Inflammatory macrophage treated with lipopolysaccharide for 4 hours (primary cell): ENCODE measurements at places on chromosomes 7 and 10.
A peak's percentile ranks its signal among the peaks of the same experiment; 100 is the strongest.

DNA sequence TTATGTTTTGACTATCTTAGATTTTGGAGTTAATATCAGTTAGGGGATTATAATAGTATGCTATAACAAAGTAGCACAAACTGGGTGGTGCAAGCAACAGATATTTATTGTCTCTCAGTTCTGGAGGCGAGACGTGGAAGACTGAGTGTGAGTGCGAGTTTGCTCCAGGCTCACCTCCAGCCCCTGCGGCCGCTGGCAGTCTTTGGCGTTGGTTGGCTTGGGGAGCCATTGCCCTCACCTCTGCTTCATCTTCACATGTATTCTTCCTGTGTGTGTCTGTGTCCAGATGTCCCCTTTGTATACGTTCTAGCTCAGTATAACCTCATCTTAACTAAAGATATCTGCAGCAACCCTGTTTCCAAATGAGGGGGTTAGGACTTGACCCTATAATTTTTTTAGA is 343.9 kb upstream of the COBL start:
- no peak for DNase-seq

- DNase-seq, result no peak
These were observed 8.0 kb downstream of the TSPAN15 start for GRCh38 chr10:69459101-69459790.

DNA sequence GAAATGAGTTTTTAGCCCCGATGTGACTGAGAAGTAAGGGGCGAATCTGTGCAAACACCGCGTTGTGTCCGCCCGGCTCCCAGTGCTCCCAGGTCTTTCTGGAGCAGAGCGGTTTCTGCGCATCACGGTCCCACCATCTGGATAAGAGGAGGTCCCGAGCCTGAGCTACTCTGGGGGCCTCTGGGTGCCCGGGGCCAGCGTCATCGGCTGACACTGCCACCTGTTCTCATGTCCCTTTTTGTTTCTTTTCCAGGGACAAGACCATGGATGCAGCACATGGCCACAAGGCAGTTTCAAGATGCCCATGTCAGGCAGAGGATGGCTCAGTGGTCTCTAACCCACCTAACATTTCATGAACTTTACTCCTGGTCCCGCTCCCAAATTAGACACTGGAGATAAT is 24.9 kb downstream of the KLF6 start:
- no peak for DNase-seq

GRCh38 chr10:93566435-93567276 is at the start of gene FFAR4:
Gene FFAR4, plus strand, starts transcription at chr10:93566665. Its CDS starts 56 bp downstream, at chr10:93566721.
- peak; percentile 55 for DNase-seq

- no peak for DNase-seq
These were observed 20.6 kb downstream of the ZNF777 start for GRCh38 chr7:149440222-149440621.

- no peak for DNase-seq
These were observed 8.8 kb downstream of the TRIM8 start for GRCh38 chr10:102653060-102653459.

DNA sequence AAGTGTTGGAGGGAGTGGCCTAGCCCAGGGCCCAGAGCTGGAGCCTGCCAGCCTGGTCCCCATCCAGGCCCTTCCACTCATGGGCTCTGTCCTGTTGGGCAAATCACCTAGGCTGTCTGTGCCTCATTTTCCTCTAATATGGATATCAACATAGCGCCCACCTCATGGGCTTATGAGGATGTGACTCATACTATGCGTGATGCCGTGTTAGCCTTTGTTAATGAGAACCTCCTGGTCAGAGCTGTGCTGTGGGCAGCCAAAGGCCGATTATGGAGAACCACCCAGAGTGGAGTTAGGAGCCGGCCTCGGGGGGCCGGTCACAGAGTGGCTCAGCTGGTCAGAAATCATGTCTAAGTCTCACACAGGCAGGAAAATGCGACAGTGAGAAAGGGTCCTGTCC is 306.4 kb downstream of the PAXIP1 start:
- DNase-seq, result no peak

GRCh38 chr10:75466001-75466400 is 34.6 kb downstream of the LRMDA start:
- DNase-seq, result no peak

- DNase-seq, result peak; percentile 87
These were observed 49.0 kb upstream of the ARHGAP12 start for GRCh38 chr10:31977440-31978155.

GRCh38 chr10:71873582-71874211 is 22.6 kb upstream of the PSAP start:
- peak; percentile 66 for DNase-seq

GRCh38 chr10:45592432-45592831 is 80.1 kb downstream of the ZFAND4 start:
- peak; percentile 3 for DNase-seq

GRCh38 chr7:105141068-105141467 is 127.1 kb downstream of the KMT2E start:
- no peak for DNase-seq

DNA sequence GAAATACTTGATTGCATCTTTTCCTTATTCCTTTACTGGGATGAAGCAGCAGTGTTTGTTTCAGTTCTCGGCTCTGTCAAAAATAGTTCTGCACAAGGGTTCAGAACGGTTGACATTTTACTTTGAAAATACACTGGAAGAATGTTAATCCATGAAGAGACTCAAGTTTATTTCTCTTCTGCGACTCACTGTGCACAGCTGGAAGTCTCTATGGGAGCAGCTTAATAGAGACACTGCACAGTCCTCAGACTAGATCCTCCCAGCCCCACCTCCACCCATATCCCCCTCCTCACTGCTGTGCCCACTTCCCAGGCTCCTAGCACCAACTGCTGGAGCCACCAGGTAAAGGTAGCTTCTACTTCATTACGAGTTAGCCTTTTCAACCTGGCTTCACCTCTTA is 517.8 kb downstream of the GRID1 start:
- no peak for DNase-seq

DNA sequence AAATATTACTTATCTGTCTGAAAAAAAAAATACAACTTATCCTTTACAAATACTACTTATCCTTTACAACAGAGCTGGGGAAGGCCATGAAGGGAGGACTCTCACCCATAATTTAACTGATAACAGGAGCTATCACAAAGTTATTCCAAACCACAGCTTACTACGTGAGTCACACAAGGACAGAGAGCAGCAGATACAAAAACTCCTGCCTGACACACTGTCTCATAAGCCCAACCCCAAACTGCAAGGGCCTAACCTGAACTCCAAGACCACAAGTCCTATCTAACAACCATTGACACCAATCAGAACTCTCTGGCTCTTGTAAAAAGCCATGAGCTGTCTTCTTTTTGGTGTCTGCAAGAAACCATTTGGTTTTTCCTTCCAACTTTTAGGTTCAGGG is 28.5 kb upstream of the CXCL12 start:
- no peak for DNase-seq

GRCh38 chr7:71286924-71287323 is 155.0 kb downstream of the GALNT17 start:
- DNase-seq, result no peak

GRCh38 chr10:110618230-110618610 is 25.9 kb upstream of the RBM20 start:
- DNase-seq, result peak; percentile 74

- DNase-seq, result peak; percentile 79
These were observed 14.4 kb downstream of the CCDC6 start for GRCh38 chr10:59891936-59892335.

DNA sequence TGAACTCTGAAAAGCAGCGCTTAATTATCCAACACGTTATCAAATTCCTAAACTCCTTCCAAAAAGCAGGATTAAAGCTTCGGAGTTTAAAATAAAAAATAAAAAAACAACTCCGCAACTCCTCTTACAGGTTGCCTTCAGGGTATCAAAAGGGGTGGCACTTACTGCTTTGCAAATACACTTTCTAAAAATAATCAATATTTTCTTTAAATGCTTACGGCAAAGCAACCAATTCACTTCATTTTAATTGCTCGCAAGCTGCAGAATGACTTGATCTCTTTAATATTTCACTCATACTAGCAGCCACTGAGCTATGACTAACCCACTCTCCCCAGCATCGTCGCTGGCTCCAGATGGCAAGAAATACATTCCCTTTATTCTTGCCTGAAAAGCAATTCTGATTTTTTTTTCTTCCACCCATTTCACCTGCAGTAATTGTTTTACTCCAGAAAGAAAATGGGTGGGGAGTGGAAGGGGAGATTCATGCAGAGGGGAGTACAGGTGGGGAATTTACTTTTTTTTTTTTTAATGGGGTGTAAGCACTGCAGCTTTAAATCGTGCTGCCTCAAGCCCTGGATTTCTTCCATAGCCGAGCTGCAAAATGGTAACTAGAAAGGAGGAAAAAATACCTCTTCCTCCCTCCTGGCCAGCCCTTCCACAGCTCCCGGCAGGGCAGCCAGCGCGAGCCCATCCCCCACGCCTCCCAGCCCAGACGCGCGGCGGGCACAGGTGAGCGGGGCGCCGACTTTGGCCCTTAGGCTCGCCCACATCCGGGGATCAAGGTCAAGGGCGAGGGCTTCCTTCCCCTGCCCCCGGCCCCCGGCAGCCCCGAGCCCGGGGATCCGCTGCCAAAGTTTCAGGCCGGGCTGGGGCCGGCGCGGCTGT is 54.2 kb upstream of the FHIP2A start:
- no peak for DNase-seq

- no peak for DNase-seq
These were observed 879.5 kb downstream of the SORCS1 start for GRCh38 chr10:106284802-106285587.

GRCh38 chr10:66026321-66026720 is 899.5 kb upstream of the LRRTM3 start:
- DNase-seq, result no peak

GRCh38 chr7:78073609-78074382 is 275.2 kb downstream of the PHTF2 start:
- DNase-seq, result no peak

DNA sequence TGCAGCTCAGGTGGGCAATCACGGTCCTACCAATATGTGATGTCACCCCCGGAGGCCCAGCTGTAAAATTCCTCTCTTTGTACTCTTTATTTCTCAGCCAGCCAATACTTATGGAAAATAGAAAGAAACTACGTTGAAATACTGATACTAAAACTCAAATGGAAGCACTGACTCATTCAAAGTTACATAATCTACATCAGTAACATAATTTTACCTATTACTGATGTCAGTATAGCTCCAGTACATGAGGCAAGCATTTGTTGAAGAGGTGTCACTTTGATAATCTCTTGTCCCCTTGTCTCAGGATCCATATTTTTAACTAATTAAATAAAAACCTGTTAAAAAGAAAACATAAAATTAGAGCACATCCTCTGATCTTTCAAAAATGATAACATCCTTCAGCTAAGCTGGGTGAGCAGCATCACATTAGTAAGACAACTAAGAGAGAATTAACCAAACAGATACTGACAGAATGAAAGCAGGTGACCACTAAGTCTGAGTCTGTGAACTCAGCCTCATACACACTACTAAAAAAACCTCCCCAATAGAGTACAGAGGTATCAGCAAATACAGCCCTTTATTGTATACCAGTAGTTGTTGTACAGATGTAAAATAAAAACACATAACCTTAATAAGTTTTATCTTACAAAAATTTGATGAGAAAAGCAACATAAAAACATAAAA is 17.6 kb downstream of the SLC25A40 start:
- DNase-seq, result peak; percentile 61

- DNase-seq, result no peak
These were observed at the start of gene COL1A2 for GRCh38 chr7:94394437-94395140. Gene COL1A2, plus strand, starts transcription at chr7:94394895. Its CDS starts 137 bp downstream, at chr7:94395032.

DNA sequence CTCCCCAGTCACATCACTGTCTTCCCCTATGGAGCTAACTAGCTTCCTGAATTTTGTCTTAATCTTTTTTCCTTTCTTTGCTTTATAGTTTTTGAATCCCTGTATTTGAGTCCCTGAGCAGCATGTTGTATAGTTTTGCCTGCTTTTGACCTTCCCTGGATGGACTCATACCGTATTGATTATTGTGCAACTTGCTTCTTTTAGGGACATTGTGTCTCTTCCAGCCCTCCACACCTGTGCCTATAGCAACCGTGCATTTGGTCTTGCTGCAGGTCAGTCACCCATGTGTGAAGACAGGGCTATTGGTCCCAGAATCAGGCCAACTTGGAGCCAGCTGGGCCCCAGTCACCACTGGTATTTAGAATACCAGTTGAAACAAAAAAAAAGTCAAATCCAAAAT is 158.9 kb upstream of the ADCY1 start:
- DNase-seq, result no peak

DNA sequence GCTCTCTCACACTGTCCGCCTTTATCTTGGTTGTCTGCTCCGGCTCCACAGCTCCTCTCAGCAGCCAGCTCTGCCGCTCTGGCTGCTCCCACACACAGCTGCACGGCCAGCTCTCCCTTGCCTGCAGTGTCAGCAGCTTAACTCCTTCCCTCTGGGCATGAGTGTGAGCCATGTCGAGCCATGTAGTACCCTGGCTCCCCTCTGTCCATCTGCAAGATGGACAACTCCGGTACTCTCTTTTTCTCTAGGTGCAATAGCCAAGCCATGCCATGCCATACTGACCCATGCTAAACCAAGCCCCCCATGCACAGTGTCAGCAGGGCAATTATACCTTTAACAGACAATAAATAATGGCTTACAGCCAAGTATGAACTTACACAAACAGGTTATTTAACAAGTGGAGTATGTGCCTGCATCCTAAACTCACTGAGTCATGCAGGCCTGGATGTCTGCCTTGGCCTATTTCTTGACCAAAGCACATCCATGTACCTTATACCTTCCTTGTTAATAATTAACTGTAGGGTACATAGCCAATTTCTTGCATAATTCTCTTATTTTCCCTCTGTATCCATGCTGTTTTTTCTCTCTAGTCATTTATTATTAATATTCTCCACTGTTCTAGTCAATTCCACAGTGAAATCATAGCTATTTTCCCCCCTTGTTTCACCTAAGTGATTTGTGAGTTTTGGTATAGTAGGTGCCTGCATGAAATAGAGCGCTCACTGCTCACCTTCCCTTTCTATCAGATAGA is 170.9 kb downstream of the CDK14 start:
- no peak for DNase-seq

- no peak for DNase-seq
These were observed 210.2 kb upstream of the CTBP2 start for GRCh38 chr10:125370578-125370977.

DNA sequence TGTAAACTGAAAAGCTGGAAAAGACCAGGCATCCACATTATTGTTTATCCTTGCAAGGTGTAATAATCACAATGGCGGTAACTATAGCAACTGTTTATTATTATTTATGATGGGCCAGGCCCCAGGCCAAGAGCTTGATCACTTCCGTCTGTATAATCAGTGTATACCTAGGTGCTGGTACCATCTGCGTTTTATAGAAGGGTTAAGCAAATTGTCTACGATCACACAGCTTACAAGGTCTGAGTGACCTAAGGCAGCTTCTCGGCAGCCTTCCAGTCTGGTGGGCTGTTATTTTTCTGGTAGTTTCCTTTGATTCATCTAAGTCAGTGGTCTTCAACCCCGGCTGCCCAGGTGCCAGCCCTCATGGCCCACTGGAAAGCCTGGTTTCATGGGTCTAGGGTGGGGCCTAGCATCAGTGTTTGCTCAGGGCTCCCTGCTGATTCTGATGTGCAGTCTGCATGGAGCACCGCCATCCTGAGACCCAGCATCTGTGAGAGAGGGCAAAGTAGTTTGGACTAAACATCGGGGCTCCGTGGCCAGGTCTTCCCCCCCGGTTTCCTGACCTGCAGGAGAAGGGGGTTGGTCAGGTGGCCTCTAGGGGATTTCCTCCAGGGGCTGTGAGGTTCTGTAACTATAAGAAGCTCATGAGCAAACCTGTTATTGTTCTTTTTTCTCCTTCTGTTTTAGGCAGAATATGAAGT is 146.4 kb downstream of the RGS10 start:
- no peak for DNase-seq
